ENCODE measurements at places on chromosomes 12 and 14.
A peak's percentile ranks its signal among the peaks of the same experiment; 100 is the strongest.

DNA sequence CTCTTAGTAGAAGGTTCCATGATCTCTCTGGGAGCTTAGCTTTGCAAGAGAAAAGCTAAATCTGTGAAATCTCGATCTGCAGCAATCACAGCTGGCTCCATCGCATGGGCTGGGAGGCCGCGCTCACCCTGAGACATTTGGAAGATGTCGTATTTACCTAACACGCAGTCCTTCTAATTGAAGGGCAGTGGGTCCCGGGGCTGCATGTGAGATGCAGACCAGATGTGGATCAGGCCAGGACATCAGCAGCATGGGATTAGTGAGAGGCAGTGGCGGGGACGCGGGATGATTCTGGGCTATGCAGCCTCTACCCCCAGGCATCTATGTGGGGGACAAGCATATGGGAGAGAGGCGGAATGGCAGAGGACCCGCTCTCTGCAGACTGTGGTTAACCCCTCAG, 312.4 kb upstream of the RTL1 start:
- DNase-seq: no peak

DNA sequence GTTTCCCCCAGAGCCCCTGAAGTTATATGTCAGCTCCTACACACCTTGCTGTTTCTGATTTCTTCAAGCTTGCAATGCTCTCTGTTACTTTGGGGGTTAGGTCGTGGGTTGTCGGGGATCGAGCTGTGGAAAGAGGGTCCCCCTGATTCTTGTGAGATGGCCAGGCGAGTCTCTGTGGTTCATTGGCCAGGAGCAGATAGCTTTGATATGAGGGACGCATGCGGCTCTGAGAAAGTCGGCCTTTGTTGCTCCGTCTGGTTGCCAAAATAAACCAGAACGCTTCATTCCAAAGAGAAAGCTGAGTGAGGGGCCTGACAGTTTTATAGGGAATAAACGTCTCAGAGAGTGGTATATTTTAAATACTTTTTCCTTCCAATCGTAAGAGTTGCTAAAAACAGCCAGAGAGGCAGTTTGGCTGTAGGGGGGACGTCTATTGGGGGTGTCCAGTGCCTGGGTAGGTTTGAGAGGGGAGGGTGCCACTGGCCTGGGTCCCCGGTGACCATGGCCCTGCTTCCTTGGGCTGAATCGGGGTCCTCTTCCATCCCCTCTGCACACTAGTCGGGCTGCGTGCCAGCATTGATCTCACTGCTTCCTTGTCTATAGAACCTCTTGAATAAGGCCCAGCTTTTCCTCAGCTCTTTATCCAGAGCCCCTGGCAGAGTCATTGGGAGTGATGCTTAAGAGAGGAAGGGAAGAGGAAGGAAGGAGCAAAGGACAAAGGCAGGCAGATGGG, 18.9 kb downstream of the CCND2 start:
- no peak for DNase-seq

DNA sequence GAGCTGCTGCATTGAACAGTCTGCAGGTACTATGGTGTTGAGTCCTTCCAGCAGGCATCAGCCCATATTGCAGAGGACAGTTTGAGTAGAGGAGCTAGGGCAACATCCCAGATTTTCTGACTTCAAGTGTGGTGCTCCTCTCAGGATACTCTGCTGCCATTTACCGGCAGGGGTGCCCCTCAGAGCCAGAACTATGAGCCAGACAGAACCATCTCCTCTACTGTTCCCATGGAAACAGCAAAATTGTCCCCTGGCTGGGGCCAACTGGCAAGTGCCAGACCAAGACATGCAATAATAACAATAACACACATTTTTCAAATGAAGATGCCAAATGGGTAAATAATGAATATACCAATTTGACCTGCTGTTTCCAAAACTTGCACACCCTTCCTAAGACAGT, 102.9 kb downstream of the ADCK1 start:
- DNase-seq: peak; percentile 31

DNA sequence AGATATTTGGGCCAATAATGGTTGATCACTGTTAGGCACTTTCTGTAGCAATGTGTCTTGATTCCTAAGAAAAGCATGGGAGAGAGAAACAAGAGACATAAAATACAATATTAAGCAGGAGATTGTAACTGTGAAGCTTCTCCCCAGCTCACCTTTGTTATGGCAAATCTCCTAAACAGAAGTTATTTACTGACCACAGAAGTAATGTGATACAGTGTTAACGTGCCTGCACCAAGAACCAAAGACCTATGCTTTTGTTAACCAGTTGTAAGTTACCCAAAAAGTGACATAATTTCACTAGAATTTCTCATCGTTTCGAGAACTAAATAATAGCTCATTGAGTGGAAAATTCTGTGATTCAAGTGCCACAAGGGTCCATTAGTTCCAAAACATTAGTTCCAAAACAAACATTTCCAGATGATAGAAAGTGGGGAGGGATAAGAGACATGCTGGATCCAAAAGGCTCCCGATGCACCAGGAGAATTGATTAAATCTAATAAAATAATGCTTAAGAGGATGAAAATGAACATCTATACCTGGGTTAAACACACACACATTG, 14.3 kb downstream of the RERG start:
- DNase-seq: no peak

- DNase-seq: no peak
Measured at GRCh38 chr12:110475426-110475825, 6.8 kb downstream of the FAM216A start.

- DNase-seq: no peak
Measured at GRCh38 chr14:24674204-24674970, 40.4 kb upstream of the GZMB start.

DNA sequence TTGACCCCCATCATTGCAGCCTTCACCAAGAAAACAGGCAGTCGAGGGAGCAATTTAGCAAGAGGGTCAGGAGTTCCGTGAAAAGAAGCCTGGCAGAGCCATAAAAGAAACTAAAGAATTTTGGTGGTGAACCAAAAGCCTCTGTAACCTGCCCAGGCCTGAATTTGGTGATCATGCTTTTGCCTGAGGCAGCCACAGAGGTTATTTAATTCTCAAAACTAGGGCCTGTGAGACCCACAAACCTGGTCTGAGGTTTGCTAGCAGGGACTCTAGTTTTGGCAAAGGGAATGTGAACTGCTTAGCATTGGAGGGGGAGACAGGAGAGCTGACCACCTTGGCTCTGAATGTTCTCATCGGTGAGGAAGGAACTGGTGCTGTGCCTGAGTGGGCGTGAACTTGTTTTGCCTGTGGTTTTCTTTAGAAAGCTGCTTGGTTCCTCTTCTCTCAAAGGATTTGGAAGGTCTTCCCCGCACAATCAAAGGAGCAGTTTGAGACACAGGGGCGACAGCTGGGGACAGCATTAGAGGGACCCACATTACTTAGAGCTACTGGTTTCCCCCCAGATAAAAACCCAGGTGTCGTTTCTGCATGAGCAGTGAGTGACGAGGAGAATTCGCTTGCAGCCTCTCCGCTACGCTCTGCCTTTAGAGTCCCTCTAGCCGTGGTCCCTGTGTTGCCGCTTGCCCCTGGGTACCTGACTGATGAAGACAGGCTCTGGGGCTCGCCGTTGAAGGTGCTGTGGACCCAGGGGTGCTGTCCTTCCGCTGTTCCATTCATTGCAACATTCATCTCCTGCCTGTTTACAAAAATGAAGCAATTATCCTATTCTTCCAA, 12.6 kb upstream of the WNT5B start:
- no peak for DNase-seq

GRCh38 chr12:111056618-111057521, 136.5 kb upstream of the MYL2 start:
- no peak for DNase-seq

DNA sequence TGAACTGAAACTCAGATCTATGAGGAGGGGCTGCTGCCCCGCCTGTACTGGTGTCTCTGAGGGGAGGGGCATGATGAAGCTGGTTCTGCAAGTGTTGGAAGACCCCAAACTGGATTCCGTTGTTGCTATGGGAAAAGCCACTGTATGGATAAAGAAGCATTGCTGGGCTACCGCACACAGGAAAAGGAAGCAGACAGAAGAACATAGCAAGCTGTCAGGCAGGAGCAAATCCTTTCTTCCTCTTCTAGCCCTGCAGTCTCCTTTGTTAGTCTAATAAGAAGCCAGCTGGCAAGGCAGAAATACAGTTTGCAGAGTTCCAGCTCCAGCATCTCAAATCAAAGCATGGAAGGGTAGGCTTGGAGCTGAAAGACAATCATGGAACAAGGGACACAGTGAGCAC, 26.3 kb upstream of the NR1H4 start:
- no peak for DNase-seq

DNA sequence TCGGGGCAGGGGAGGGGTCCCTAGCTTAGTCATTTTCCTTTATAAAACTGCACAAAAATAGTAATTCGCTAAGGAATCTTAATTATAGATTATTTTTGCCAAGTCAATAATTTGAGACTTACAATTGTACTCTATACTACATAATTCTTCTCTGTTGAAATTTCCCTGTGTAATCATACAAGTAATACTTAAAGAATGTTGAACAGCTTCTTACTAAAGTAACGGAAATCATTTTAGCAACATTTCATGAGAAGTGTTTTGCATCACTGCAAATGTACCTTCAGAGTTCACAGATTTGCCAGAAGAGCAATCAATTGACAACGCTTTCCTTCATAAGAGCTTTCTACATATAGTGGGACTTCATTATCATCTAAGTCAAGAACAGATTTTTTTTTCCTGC, 7.9 kb upstream of the GNG2 start:
- DNase-seq: peak; percentile 23

- no peak for DNase-seq
Measured at GRCh38 chr14:90614696-90615516, 201.3 kb downstream of the TTC7B start.

DNA sequence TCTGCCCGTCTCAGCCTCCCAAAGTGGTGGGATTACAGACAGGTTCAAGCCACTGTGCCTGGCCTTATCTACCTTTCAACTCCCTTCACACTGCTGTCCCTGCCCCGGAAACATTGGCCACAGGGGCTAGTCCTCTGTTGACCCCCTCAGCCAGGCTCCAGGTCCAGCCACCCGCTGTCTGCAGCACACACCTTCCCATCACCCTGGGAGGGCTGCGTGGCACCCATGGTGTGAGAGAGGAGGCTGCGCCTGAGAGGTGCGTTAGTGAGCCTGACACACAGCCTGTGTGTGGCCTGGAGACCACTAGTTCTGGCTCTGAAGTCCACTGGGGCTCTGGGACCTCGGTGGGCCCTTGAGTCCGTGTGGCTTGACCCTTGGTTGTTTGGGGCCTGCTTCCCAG, 28.4 kb upstream of the TRAF3 start:
- no peak for DNase-seq

DNA sequence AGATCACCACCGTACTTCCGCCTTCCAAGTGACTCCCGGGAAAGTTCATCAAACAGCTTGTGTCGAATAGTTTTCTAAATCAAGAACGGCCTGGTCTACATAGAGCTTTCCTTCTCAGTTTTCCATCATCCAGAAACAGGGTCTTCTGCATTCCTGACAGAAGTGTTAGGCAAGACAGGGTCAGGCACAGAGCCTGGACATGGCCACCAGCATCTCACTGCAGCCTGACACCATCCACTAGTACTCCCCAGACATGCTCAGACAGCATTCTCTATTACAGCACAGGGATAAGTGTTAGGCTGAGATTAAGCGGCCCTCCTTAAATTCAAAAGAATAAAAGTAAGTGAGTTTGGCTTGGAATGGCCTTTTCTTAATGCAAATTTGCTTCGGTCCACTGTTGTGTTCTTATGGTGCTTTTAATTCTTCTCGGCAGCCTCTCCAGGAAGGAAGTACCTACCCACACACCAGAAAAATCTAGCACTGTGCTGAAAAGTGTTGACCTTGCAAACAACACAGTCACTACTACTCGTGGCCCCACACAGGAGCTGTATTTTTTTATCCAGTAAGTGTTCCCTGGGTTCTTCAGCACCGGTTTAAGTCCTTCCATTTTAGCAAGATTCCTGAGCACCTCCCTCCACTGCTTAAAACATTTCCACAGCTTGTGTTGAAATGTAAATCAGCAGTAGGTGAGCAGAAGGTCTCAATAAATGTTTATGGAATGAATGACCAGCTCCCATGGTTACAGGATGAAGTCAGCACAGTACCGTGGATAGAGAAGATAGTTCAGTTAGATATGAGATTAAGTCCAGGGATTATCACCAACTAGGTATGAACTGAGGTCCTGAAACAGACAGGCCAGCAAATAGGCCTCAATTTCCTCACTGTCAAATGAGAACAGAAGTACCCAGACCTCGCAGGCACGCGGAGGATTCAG, 44.1 kb downstream of the SETD3 start:
- no peak for DNase-seq

GRCh38 chr12:112599871-112600270, 181.1 kb downstream of the PTPN11 start:
- no peak for DNase-seq

GRCh38 chr14:58239244-58240195, 5.1 kb upstream of the PSMA3 start:
- peak; percentile 65 for DNase-seq

DNA sequence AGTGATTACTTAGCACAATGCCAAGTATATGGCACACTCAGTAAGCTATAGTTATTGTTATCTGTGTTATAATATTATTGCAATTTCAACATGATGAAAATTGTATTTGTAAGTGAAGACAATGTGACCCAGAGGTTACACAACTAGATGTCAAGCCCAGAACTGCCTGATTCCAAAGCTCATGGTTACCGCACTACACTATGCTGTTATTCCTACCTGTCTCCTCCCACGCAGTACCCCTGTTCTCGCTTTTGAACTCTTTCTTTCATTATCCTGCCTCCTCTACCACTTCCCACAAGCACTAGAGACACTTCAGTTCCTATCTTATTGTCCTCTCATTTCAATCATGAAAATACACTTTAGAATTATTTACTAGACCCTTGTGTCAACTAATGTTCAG, 93.2 kb downstream of the PLCZ1 start:
- no peak for DNase-seq

GRCh38 chr14:75861161-75861621, 120.6 kb downstream of the TGFB3 start:
- no peak for DNase-seq

- DNase-seq: peak; percentile 44
Measured at GRCh38 chr12:105729926-105730325, 399.4 kb downstream of the C12orf75 start.

DNA sequence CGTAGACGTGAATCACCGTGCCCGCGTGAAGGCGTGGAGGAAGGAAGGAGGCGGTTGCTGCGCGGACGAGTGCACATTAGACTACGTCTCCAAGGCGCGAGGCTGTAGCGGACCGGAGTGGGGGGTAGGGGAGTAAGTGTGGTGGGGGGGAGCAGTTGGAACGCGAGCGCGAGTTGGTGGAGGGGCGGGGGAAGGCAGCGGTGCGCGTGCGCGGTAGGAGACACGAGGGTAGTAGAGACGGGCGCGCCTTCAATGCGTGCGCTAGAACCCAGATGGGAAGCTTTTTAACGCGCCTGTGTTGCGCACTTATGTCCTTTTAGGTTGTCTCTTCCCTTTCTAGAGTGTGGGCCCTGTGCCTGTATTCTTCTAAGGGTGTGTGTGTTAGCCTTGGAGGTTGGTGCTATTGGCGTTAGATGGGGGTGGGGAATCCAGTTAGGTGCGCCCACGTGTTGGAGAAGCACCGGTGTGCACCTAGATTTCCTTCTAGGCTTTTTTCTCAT, 604 bp downstream of the EIF4B start:
- DNase-seq: peak; percentile 76

- no peak for DNase-seq
Measured at GRCh38 chr14:105460116-105460515, 14.5 kb upstream of the CRIP2 start.

Data from fibroblast of skin of abdomen (primary cell).